ENCODE measurements at places on chromosomes 7 and 10.

- DNase-seq: no peak
Measured at GRCh38 chr7:107130487-107131220, 38.1 kb upstream of the HBP1 start.

DNA sequence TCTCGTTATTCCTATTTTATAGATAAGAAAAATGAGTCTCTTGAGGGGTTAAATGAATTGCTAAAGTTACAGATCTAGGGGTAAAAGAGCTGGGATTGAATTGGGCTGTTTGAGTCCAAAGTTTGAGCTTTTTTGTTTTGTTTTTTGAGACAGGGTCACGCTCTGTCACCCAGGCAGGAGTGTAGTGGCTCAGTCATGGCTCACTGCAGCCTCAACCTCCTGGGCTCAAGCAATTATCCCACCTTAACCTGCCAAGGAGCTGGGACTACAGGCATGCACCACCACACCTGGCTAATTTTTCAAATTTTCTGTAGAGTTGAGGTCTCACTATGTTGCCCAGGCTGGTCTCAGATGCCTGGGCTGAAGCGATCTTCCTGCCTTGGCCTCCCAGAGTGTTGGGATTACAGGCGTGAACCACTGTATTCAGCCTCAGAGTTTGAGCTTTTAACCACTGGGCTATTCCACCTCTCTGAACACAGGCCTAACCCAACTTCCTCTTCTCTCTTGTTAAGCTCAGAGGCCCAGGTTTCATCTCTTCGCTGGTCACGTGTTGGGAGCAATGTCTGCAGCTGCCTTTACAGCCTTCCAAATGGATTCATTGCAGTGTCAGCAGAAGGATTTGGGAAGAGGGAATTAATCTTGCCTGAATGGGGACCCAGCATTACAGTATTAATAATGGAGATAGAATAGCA lies 8.0 kb downstream of the SUFU start:
- DNase-seq: no peak

- DNase-seq: no peak
Measured at GRCh38 chr10:48237259-48238250, 36.9 kb downstream of the FRMPD2 start.

DNA sequence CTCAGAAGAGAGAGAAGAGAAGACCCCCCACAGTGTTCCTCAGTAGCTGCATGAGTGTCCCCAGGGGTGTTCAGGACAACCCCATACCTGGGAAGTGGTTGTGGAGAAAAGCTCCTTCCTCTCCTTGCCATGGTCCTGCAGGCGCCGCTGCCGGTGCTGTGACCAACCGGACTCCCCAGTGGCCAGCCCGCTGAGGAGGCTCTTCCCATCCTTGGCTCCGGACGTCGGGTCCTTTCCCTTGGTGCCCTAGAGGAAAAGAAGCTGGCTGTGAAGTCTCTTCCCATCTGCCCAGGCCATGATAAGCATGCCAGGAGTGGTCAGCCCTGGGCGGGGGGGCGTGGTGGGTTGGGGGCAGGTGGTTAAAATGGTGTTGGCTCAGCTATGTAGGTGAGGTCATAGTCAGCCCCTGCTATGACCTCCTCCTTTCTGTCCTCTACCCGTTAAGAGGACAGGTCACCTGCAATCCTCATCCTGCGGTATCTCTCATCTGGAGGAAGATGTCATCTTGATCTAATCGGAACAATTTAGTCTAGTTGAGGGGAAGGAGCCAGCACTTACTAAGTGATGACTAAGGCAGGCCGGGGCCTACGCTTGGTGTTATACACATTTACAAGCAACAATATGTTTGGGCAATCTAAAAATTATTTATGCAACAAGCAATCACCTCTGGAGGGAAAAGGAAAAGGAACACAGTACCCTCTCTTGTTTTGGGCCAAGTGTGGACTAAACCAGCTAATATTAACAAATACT lies 13.2 kb downstream of the WDR91 start:
- DNase-seq: no peak

DNA sequence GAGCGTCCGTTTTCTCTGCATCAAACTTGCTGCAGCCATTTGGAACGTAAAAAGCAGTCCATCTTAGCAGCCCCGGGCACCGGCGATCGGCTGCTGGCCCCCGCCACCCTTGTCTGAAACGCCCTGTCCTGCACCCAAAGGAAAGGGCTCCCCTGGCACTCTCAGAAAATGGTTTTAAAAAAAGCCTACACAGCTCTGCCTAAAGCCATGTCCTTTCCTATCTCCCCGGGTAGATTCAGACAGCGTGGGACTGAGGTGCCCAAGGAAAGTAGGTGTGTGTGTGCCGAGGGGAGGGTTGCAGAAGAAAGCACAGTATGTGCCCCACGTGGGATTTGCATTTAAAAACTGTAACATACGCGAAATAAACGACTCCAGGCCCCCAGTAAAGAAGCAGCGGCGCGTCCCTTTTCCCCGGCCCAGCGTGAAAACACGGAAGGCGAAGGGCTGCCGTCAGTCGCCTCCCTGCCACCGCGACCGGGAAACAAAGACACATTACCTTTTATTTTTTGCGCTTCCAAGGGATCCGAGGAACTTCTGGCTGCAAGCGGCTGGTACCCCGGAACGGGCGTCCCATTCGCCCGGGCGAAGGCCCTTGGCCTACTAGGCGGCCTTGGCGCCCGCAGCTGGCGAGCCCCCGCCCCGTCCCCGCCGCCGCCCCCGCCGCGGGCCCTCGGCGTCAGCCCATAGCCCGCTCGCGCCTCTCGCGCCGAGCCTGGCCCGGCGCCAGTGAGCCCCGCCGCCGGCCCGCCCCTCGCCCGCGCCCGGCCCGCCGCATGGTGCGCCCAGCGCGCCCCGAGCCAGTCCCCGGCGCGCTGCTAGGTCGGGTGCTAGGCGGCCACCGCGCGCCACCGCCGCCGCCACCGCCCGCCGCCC lies 304.6 kb downstream of the PRPF18 start:
- no peak for DNase-seq

GRCh38 chr10:103717341-103718246 lies 137.8 kb downstream of the SH3PXD2A start:
- DNase-seq: no peak

- DNase-seq: no peak
Measured at GRCh38 chr7:83547526-83547925, 101.4 kb downstream of the SEMA3E start.

GRCh38 chr10:102802920-102803534 lies 34.2 kb downstream of the CYP17A1 start:
- DNase-seq: no peak

DNA sequence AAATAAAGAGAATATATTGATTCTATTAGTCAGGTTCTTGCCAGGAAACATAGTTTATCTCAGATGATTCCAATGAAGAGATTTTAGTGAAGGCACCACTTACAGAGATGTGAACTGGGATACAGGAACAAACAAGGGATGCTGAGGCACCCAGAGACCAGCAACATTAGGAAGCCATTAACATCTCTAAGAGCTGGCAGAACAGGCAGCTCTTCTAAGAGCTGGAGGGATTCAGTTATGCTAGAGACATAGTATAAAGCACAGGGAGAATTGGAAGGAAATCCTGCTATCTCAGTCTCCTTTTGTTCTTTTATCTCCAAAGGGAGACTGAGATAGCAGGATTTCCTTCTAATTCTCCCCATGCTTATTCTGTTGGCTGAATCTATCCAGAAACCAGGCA lies 22.0 kb downstream of the OR6B1 start:
- DNase-seq: no peak

DNA sequence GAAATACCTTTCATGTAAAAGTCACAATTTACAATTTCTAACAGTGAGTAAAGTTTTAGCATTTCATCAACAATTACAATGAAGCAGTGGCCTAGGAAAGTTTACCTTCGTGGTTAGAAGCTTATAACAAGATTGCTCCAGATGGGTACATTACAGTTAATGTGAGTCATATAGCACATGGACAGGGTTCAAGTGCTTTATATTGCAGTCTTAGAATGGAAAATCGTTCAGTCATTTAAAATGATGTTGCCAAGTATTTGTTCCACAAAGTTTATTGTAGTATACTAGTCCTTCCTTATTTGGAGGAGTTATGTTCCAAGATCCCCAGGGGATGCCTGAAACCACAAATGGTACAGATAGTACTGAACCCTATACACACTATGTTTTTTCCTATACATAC lies 174.6 kb upstream of the TARP start:
- DNase-seq: no peak

GRCh38 chr7:155825336-155825735 lies 13.1 kb upstream of the SHH start:
- DNase-seq: no peak

DNA sequence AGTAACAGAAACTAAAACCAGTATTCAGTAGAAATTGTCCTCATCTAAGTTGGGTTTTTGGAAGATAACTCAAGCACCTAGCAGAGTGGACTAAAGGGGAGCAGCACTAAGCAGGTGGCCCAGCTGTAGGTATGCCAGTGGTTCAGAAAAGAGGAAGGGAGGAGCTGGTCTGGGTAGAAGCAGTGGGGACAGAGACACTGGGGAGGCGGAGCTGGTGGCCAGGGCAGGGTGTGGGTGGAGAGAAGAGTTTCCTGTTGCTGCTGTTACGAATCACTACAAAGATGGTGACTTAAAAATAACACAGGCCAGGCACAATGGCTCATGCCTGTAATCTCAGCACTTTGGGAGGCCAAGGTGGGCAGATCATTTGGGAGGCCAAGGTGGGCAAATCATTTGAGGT lies 136.2 kb downstream of the WDR11 start:
- no peak for DNase-seq

- no peak for DNase-seq
Measured at GRCh38 chr10:3107426-3107961, 40.1 kb downstream of the PFKP start.

- no peak for DNase-seq
Measured at GRCh38 chr10:120506674-120507073, 49.6 kb downstream of the PLPP4 start.

Measured in CD4-positive, alpha-beta T cell treated with Interleukin-10 for 1 hour (primary cell).